Uterus (tissue), 4 donors: ENCODE measurements at places on chromosomes 11 and 22. TPM values are rescaled to one million over a fixed set of nuclear protein-coding genes. Genes with fewer than 3 reads are reported as not detected.
A peak's percentile ranks its signal among the peaks of the same experiment; 100 is the strongest.

DNA sequence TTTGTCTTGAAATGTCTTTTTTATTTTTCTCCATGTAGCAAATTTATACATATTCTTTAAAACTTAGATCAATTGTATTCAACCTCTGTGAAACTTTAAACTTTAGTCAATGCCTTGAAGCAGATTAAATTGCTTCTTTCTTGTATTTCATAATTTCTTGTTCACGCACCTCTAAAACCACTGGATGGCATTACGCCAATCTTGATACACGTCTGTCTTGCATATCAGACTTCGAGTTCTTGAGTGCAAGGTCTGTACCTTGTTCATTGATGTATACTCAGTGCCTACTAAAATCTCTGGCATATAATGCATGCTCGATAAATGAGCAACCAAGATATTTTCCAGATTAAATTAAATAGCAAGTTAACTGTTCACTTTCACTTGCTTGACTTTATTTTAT, 236.8 kb downstream of the CASP12 start:
- H3K4me3 ChIP-seq: no peak overlapping the region
- no peak overlapping the region for H3K27ac ChIP-seq
- no peaks in the 10 kb centered on the region for H3K36me3 ChIP-seq
- H3K27me3 ChIP-seq: no peaks in the 10 kb centered on the region
- H3K4me1 ChIP-seq: no peaks in the 10 kb centered on the region

DNA sequence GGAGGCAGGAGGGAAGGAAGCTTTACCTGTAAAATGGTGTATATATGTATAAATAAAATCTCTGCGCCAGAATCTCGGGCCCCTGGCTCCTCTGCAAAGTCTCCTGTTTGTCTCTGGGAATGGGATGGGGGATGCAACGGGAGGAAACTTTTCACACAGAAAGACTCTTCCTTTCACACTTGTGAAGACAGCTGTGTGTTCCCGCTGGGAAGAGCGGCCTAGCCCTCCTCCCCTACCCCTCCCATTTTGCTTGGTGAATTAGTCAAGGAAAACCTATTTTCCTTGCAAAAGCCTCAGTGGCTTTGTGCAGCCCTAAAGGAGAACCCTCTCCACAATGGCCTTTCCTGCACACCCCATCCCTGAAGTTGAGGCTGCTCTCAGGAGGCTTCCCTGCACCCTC, 9.4 kb upstream of the IGF2 start:
- no peaks in the 10 kb centered on the region for H3K36me3 ChIP-seq
- H3K4me3 ChIP-seq: no peak overlapping the region
- H3K4me1 ChIP-seq: no peaks in the 10 kb centered on the region
- no peak overlapping the region for H3K27ac ChIP-seq
- no peak for DNase-seq

- DNase-seq: no peak
- peak overlapping the region; percentile 85 for H3K27ac ChIP-seq
- peaks cover 6% of the 10 kb centered on the region for H3K4me1 ChIP-seq
- no peak overlapping the region for H3K4me3 ChIP-seq
- no peaks in the 10 kb centered on the region for H3K36me3 ChIP-seq
These were observed 141.8 kb downstream of the TEAD1 start for GRCh38 chr11:12815931-12816494.

Gene SLC29A2
- total RNA-seq: not detected

Gene RNF214
- 7.7 TPM for total RNA-seq

DNA sequence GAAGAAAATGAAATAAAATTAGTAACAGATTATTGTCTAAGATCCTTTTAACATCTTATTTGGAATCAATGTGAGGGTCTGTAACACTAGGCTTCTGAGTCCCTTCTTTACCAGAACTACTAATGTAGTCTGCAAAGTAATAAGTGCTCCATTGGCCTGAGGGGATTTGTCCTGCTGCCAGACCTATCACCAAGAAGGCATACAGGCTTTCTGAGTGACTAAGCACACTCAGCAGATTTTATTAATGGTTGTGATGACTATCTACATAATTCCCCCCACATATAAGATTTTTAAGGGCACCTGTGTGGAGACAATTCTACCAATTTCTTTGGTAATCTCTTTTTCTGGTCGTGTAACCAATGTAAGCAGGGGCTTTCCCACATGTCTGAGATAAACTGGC, 365.0 kb upstream of the FAT3 start:
- H3K36me3 ChIP-seq: no peaks in the 10 kb centered on the region
- no peaks in the 10 kb centered on the region for H3K4me1 ChIP-seq
- no peak overlapping the region for H3K4me3 ChIP-seq
- DNase-seq: no peak
- H3K27ac ChIP-seq: no peak overlapping the region
- no peaks in the 10 kb centered on the region for H3K27me3 ChIP-seq

DNA sequence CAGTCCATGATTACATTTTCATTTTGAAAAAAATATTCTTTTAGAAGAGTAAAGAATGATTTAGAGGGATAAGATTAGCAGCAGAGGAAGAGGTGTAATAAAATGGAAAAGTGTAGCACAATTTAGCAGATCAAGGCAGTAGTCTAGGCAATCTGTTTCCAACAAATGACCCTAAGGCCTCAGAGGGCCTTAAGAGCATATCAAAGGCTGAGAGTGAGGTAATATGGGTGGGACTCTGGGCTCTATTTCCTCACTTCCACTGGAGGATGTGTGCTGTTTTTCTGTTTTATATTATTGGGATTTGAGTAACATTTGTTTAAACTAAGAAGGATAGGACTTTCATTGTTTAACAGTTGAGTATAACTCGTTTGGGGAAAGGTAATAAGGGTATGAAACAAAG, 28.8 kb downstream of the CCDC81 start:
- no peaks in the 10 kb centered on the region for H3K36me3 ChIP-seq
- no peak overlapping the region for H3K27ac ChIP-seq
- no peak overlapping the region for H3K4me3 ChIP-seq
- no peaks in the 10 kb centered on the region for H3K27me3 ChIP-seq
- no peaks in the 10 kb centered on the region for H3K4me1 ChIP-seq
- DNase-seq: no peak
